ENCODE measurements at places on chromosomes 3 and 15. TPM values are rescaled to one million over a fixed set of nuclear protein-coding genes. Genes with fewer than 3 reads are reported as not detected.

- no peaks in the 10 kb centered on the region for H3K4me1 ChIP-seq
- H3K27ac ChIP-seq = no peak overlapping the region
- no peak for DNase-seq
- no peaks in the 10 kb centered on the region for H3K27me3 ChIP-seq
- no peaks in the 10 kb centered on the region for H3K36me3 ChIP-seq
- H3K4me3 ChIP-seq = no peak overlapping the region
These were observed 20.2 kb upstream of the DIPK2A start for GRCh38 chr3:143951351-143951971.

- no peaks in the 10 kb centered on the region for H3K27me3 ChIP-seq
- DNase-seq = no peak
- H3K4me1 ChIP-seq = no peaks in the 10 kb centered on the region
- no peak overlapping the region for H3K27ac ChIP-seq
These were observed 155.8 kb downstream of the NR1D2 start for GRCh38 chr3:24100696-24101402.

GOLGA8T gene
- 0.32 TPM for total RNA-seq

GRCh38 chr3:55782807-55783206, 295.7 kb upstream of the WNT5A start:
- no peaks in the 10 kb centered on the region for H3K36me3 ChIP-seq
- H3K4me3 ChIP-seq = no peak overlapping the region
- no peaks in the 10 kb centered on the region for H3K4me1 ChIP-seq
- no peak for DNase-seq

GRCh38 chr3:8668216-8668615, 23.6 kb upstream of the SSUH2 start:
- DNase-seq = no peak
- no peak overlapping the region for H3K4me3 ChIP-seq
- H3K36me3 ChIP-seq = no peaks in the 10 kb centered on the region
- H3K27ac ChIP-seq = no peak overlapping the region
- no peaks in the 10 kb centered on the region for H3K27me3 ChIP-seq

DNA sequence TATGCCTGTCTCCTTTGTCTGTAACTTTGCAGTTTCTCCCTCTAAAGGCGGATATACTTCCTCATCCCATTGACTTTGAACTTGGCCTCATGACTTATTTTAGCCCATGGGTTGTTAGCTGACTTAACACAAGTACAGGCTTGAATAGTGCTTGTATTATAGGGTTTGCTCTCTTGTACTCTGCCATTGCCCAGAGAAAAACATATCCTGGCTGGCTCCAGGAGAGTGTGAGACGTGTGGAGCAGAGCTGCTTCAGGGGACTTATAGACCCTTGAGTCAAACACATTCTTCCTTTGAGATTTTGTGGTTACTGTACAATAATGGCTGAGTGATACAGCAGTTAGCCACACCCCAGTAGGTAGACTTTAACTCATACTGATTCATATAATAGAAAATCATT, 124.0 kb downstream of the RAP2B start:
- no peaks in the 10 kb centered on the region for H3K36me3 ChIP-seq
- no peaks in the 10 kb centered on the region for H3K27me3 ChIP-seq

PIGBOS1 gene
- 8.9 TPM for total RNA-seq

NGRN gene
- total RNA-seq = 98.6 TPM

DNA sequence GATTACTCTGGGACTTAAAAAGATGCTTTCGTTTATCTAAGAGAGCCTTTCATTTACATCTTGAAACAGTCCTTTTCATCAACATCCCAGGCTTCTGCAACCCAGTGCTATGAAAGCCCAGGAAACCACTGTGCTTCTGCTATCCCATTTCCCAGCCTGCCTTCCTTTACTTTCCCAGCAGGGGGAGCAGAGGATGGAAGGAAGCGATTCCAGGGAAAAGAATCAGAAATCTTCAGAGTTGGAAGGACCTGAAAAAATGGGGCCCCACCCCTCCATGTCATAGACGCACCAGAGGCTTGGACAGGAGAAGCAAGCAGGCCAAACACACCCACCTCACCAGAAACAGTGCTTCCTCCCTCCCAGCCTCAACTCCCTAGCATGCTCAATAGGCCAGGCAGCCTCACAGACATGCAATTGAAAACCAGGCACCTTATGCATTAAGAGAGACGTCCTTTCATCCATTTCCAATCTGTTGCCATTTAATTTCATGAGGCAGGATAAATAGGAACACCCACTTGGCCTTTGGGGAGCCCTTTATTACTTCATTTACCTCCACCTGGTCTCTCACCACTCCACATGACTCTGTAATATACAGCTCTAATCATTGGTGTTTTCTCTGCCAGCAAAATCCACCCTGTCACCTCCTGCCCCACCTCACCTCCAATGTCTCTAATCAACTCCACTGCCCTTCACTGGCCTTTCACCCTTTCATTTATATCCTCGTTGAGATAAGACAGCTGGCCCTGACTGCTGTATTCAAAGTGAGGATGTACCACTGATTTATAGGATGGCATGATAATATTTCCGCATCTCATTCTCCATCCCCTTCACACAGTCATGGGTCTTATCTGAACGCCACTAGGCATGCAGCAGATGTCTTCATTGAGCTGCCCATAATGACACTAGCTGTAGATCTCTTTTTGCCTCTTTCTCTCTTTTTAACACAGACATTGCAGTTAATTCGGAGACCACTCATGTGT, 583.9 kb downstream of the NTRK3 start:
- no peaks in the 10 kb centered on the region for H3K27me3 ChIP-seq
- peaks cover 5% of the 10 kb centered on the region for H3K4me1 ChIP-seq
- DNase-seq = peak; percentile 22

Measured in astrocyte (in vitro differentiated cells and primary cell).